ENCODE measurements at places on chromosomes 6 and 20. TPM values are rescaled to one million over a fixed set of nuclear protein-coding genes. Genes with fewer than 3 reads are reported as not detected.

The OXT gene
- 2.7 TPM for total RNA-seq

The BPIFB2 gene
- not detected for total RNA-seq

- no peak for DNase-seq
Observed at GRCh38 chr20:48288930-48289507, 503.7 kb upstream of the SULF2 start.

DNA sequence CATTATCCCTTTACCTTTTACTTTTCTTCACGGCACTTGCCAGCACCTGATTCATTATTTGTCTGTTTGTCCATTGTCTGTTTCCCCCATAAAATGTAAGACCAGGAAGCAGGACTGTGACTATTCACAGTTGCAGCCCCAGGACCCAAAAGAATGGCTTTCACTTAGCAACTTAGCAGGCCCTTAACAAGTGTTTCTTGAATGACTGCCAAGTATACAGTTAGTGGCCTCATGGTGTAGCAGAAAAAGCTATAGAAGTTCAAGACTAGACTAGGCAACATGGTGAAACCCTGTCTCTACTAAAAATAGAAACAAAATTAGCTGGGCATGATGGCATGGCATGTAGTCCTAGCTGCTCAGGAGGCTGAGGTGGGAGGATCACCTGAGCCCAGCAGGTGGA, 4.3 kb downstream of the SLC26A8 start:
- DNase-seq = no peak

DNA sequence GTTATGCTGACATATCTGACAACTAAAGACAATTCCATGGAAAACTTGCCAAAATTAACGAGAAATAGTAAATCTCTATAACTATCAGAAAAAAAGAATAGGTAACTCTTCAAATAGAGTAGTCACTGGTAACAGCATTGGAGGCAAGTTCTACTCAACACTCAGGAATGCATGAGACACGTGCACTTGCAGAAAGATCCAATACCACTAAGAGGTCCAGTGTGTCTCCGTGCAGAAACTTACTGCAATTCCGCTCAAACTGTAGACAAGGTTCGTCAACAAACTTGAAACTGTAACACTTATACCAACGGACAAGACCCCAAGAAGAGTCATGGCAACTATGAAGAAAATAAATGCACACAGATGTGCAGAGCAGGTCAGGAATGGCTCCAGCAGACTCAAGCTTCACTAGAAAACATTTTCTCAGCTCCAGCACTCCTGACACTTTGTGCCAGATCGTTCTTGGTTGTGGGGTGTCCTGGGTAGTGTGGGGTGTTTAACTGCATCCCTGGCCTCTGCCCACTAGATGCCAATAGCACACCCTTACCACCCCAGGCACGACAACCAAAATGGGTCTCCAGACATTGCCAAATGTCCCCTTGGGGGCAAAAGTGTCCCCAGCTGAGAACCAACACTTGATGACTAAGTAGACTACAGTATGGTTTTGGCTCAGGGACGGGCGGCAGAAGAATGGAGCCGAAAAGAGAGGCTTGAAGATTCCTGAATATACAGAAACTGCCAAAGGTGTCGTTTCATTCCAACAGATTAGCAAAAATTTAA, 134.8 kb downstream of the DTNBP1 start:
- no peak for DNase-seq

GRCh38 chr6:4670824-4671409, 105.3 kb upstream of the CDYL start:
- DNase-seq = no peak

GRCh38 chr6:158628542-158628941, 16.0 kb downstream of the DYNLT1 start:
- peak; percentile 14 for DNase-seq

DNA sequence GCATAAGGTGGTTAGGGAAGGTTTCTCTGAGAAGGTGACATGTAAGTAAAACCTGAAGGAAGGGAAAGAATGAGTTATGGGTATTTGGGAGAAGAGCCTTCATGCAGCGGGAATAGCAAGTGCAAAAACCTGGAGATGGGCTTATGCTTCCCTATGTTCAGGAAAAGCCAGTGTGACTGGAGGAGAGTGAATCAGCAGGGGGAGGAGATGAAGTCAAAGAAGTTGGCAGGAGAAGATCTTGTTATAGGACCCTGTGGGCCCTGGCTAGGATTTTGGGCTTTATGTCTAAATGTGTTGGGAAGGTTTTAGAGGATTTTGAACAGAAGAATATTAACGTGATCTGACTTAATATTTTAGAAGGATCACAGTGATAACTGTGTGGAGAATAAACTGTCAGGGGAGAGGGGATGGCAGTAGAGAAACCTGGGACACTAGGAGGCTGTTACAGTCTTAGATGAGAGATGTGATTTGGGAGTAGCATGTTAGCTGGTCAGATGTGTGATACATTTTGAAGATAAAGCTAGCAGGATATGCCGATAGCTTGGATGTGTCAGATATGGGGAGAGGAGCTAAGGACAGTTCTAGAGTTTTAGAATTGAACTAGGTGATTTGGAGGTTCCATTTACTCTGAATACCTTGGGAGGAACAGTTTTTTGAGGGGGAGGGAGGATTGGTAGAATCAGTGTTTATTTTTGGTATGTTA, 41.0 kb downstream of the PHF3 start:
- DNase-seq = no peak

DNA sequence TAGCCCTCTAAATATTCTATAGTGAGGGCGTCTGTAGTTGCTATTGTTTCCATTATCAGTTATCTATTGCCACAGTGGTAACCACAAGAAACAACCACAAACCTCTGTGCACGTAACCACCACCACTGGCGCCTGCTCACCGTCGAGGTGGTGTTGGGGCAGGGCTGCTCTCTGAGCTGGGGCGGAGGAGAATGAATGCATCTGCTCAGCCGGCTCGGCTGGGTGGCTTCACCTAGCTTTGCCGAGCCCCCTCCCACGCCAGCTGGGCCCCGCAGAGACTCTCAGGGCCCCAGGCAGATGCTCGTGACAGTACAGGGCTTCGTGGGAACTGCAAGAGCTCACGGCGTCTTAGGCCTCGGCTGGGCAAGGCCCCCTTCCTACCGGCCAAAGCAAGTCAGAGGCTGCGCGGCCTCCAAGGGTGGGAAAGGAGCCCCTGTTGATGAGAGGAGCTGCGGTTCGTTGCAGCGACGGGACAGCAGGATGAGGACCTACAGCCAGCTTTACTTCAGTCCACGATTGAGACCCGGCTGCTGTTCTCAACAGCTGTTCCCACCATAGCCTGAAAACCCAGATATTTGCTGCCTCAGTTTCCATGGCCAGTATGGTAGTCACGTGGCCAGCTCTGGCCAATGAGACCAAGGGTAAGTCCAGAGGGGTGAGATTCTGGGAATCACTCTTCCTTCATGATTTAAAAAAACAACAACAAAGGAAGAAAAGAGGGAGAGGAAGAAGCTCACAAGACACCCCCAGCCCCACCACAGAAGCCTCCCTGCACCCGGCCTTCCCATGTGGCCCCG, 120.2 kb upstream of the AFDN start:
- DNase-seq = no peak

DNA sequence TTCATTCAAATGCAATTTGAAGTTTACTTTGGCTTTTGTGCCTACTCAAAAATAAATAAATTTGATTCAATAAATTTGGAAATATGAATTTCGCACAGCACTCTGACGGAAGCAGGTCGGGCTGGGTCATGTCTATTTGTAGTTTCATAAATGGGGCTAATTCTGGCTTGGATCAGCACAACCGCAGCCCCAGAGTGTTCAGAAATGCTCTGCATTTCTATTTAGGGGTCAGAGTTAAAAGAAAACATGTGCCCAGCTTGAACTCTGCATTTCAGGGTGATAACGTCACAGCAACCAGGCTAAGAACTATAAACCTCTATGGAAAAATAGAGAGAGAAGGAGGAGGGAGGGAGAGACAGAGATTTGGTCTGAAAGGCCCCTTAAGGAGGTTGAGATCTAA, 480.9 kb upstream of the NOX3 start:
- DNase-seq = no peak

- no peak for DNase-seq
Observed at GRCh38 chr20:53949319-53949839, 121.0 kb downstream of the BCAS1 start.

DNA sequence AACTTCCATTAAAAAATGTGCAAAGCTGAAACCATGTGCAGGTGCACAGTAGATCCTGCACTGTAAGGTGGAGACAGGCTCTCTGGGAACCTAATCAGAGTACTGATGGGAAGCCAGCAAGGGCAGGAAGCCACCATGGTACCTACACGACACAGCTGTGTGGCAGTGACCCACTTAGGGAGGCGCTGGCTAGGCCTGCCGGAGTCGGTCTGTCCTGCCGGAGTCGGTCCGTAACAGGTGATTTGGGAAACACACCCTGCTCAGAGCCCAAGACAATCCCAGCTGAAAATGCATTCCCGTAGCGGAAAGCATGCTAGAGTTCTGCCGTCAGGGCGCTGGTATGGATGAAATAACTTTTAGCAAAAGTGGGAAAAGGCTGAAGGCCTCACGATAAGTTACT, 17.2 kb downstream of the TXNDC5 start:
- DNase-seq = no peak

The MDFI gene
- 5.2 TPM for total RNA-seq

DNA sequence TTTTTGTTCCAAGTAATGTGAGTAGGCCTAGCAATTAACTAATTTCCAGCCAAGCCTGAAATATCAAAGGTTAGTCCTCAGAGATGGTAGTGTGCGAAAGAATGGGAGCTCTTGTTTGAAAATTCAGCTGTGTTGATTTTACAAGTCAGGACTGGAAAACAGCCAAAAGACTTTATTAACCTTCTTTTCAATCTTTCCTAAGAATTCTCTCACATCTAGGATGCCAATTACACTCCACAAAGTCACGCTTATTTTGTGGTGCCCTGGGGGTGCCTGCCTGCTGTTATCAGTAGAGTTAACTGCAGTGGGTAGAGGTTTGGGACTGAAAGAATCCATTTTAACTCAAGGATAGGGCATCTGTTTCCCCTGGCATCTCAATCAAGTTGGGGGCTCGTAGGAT, 30.7 kb upstream of the MAP3K4 start:
- no peak for DNase-seq

- DNase-seq = no peak
Observed at GRCh38 chr6:44102527-44102926, 24.7 kb downstream of the MRPL14 start.

All from upper lobe of left lung (tissue), 6 donors.